ENCODE measurements at places on chromosomes 6 and 20.

DNA sequence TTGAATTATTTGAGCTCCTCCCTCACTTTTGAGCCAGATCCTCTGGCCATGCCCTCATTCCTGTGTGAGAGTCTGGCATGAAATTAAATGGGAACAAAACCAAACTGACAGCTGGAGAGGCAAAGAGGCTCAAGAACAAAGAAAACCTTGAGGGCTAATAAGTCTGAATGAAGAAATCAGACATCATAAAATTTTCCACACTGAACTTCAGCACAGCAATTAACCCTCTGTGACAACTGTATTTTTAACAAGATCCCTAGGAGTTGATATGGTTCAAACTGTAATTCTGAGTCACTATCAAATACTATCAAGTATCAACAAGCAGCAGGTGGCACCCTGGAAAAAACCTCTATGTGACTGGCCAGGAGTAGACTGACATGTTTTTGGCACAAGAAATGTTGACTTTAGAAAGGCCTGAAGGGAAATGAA, 109.4 kb upstream of the EMILIN3 start:
- no peak for DNase-seq

DNA sequence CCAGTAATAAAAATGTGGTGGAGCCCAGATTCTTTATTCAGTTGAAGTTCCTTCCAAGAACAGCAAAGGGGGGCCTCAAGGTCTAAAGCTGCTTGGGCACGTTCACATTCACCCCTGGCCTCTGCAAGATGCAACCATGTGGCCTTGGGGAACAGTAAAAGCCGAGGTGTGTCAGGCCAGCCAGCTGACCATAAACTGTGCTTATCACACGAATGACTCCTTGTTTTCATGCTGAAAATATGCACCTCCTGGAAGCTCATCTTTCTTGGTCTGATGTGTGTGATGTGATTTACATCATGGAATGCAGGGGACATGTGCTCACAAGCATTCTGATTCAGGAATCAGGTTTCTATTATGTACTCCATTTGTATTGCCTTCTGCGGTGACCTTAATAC, 211.6 kb upstream of the MARCKS start:
- DNase-seq: no peak

DNA sequence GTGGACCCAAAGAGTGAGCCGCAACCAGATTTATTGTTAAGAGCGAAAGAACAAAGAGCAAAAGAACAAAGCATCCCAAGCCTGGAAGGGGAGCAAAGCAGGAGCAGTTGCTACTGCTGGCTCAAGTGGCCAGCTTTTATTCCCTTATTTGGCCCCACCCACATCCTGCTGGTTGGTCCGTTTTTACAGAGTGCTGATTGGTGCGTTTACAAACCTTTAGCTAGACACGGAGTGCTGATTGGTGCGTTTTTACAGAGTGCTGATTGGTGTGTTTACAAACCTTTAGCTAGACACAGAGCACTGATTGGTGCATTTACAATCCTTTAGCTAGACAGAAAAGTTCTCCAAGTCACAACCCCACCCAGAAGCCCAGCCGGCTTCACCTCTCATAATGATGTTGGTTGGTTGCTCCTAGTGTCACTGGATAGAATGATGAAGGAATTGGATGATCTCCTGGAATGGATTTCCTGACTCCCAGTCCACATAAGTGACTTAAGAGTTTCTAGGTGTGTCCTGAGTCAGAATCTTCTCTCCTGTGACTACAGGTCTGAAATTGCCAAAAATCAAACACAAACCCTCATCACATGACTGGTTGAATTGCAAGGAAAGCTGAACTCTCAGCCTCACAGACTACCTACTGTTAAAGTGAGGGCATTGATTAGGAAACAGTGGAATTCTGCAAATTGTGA, 52.1 kb upstream of the CAP2 start:
- no peak for DNase-seq

GRCh38 chr6:159100395-159101182, 55.8 kb upstream of the TAGAP start:
- no peak for DNase-seq

- DNase-seq: no peak
Observed at GRCh38 chr20:20275636-20276035, 92.3 kb upstream of the INSM1 start.

GRCh38 chr6:87919416-87919815, 128.2 kb upstream of the SPACA1 start:
- DNase-seq: no peak

GRCh38 chr20:19577692-19578091, 180.4 kb upstream of the RIN2 start:
- DNase-seq: no peak

- no peak for DNase-seq
Observed at GRCh38 chr20:33175123-33175522, 7.2 kb downstream of the BPIFA2 start.

- DNase-seq: no peak
Observed at GRCh38 chr6:43494766-43495165, 15.4 kb downstream of the LRRC73 start.

Measured in HL-60 (cell line).